ENCODE measurements at places on chromosomes 2 and 18. TPM values are rescaled to one million over a fixed set of nuclear protein-coding genes. Genes with fewer than 3 reads are reported as not detected.
A peak's percentile ranks its signal among the peaks of the same experiment; 100 is the strongest.

- no peak overlapping the region for H3K4me3 ChIP-seq
- H3K36me3 ChIP-seq, result no peaks in the 10 kb centered on the region
- no peaks in the 10 kb centered on the region for H3K4me1 ChIP-seq
- no peaks in the 10 kb centered on the region for H3K27me3 ChIP-seq
- H3K27ac ChIP-seq, result no peak overlapping the region
Observed at GRCh38 chr2:19670303-19670702, 231.5 kb downstream of the TTC32 start.

DNA sequence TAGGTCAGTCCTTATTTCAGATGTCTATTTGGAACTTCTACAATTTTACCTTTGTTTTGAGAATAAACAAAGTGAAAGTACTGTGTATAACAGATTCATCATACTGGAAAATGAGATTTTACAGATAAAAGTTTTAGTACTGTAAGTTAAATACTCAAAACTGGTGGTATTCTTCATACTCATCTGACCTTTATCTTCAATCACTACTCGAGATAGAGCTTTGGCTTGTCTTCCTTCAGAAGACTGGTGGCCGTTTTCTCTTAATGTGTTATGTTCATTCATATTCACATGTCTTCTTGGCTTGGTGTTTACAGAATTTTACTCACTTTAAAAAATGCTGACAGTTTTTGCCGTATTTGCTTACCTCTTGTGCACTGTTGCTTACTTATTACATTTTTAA, 2.1 kb downstream of the SPOPL start:
- peak overlapping the region; percentile 100 for H3K4me3 ChIP-seq
- H3K36me3 ChIP-seq, result peaks cover 8% of the 10 kb centered on the region
- DNase-seq, result no peak
- peaks cover 36% of the 10 kb centered on the region for H3K4me1 ChIP-seq
- H3K27ac ChIP-seq, result no peak overlapping the region

DNA sequence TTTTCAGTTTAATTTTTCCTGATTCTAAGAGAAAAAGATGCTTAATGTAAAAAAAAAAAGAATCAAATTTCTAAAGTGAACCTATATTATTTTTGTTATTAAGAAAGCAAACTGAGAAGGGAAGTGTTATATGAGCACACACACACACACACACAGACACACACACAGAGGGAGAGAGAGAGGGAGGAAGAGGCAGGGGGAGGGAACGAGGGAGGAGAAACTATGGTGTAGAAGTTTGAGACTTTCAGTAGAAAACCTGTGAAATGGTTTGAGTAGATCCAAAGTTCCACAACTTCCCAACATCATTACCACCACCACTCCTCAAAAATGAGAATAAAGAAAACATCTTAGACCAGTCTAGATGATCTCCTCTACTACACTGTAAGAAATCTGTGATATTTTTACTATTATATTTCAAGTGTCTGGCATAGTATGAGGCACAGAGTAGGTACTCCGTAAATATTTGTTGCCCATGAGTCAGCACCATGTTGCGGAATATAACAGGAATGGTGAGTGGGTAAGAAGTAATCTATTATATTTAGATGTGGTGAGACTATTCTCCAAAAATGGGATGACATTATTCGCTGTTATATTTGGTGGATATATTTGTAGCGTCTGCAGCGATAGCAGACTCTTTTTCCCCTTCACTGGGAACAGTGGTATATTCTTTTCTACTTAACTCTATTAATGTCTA, 149.4 kb upstream of the DNMT3A start:
- H3K27ac ChIP-seq, result no peak overlapping the region
- no peak overlapping the region for H3K4me3 ChIP-seq
- no peaks in the 10 kb centered on the region for H3K27me3 ChIP-seq
- DNase-seq, result no peak
- no peaks in the 10 kb centered on the region for H3K4me1 ChIP-seq
- no peaks in the 10 kb centered on the region for H3K36me3 ChIP-seq

DNA sequence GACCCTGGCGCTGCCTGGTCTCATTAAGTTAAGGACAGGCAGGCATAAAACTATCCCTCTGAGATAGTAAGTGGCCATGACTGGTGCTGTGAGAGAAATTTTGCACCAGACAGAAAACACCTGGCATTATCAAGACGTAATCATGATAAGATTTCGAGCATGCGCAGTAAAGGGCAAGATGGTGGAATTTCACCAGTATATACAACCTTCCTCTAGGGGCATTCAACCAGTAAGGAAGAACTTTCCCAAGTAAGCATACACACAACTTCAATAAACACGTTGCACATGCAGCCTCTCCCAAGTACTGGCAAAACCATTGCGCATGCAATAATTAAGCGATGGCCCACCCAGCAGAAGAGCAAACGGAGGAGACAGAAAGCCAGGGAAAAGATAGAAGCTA, 1376.4 kb upstream of the CRIM1 start:
- H3K36me3 ChIP-seq, result no peaks in the 10 kb centered on the region
- no peaks in the 10 kb centered on the region for H3K27me3 ChIP-seq

DNA sequence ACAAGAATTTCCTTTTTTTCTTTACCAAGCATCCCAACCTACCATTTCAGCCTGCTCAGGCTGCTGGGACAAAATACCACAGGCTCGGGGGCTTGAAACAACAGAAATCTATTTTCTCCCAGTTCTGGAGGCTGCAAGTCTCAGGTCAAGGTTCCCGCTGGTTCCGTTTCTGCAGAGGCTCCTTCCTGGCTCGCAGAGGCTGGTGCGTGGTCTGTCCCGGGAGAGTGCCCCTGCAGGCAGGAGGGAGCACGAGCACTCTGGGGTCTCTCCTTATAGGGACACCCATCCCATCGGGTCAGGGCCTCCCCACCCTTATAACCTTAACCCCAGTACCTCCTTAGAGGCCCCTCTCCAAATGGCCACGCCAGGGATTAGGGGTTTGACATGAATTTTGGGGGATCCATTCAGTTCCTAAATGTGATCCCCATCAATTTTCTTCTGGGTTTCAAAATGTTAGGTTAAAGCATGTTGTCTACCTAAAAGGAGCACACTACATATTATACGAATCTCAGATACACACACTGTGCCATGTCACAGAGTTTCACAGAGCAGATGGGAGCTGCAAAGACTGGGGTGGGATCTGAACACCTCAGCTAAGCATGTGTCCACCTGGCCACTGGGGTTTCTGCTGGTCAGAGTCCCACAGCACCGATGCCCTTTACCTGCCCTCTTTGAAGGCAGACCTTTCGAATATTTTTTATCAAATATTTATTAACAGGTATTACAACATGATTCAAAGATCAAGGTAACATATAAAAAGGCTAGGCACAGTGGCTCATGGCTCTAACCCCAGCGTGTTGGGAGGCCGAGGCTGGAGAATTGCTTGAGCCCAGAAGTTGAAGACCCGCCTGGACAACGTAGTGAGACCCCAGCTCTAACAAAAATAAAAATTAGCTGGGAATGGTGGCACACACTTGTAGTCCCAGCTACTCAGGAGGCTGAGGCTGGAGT, 17.6 kb upstream of the ADI1 start:
- H3K4me3 ChIP-seq, result no peak overlapping the region
- peaks cover 6% of the 10 kb centered on the region for H3K36me3 ChIP-seq
- H3K27ac ChIP-seq, result no peak overlapping the region
- H3K4me1 ChIP-seq, result peaks cover 3% of the 10 kb centered on the region

DNA sequence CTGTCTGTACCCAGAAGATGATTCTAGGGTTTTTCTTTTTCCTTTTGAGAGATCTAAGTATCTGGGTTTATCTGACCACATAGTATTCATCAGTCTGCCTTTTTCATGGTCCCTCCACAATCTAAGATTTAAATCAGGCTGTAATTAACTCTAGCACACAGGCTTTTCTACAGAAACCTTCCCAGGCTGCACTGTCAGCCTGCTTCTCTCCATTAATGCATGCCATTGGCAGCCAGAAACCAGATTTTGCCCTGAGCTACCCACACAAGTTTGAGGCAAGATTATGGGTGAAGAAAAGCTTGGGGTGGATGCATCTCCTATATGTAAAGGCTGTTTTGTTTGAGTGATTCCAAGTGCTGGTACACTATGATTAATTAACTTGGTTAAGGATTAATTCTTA, 45.7 kb upstream of the EML4 start:
- H3K27ac ChIP-seq, result no peak overlapping the region
- H3K4me3 ChIP-seq, result no peak overlapping the region
- DNase-seq, result no peak
- peaks cover 14% of the 10 kb centered on the region for H3K4me1 ChIP-seq
- H3K27me3 ChIP-seq, result no peaks in the 10 kb centered on the region

DNA sequence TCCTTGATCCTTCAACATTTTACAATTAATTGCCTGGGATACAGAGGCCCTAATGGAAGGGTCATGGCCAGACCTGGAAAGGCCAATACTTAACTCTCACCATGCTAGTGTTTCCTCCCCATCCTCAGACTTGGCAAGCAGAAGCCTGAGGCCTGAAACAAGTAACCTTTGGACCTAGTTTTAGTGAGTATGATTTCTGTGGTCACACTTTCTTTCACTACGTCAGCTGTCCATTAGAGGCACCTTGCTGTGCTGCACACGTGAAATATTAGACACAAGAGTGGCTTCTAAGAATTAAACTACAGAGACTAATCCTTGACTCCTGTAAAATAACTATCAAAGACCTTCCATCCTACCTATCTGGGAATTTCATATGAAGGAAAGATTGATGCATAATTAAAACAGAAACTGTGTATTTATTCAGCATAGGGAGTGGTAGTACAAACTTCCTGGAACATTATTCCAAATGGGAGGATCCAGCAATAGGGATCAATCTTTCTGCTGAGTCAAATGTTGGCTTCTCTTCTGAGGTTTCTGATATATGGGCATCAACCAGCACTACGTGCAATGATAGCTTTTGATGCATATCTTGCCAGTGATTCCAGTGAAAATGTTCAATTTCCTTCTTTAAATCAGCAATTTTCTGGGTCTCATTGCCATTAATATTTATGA, 249.7 kb downstream of the IKZF2 start:
- H3K27ac ChIP-seq, result no peak overlapping the region
- DNase-seq, result no peak
- H3K36me3 ChIP-seq, result no peaks in the 10 kb centered on the region
- no peak overlapping the region for H3K4me3 ChIP-seq

GRCh38 chr2:9613291-9613690, 17.5 kb downstream of the YWHAQ start:
- H3K27me3 ChIP-seq, result peaks cover 1% of the 10 kb centered on the region
- no peak overlapping the region for H3K27ac ChIP-seq
- H3K36me3 ChIP-seq, result peaks cover 11% of the 10 kb centered on the region
- no peak overlapping the region for H3K4me3 ChIP-seq
- peaks cover 11% of the 10 kb centered on the region for H3K4me1 ChIP-seq

- DNase-seq, result peak; percentile 55
- H3K27ac ChIP-seq, result no peak overlapping the region
- H3K27me3 ChIP-seq, result peaks cover 5% of the 10 kb centered on the region
- H3K36me3 ChIP-seq, result no peaks in the 10 kb centered on the region
Observed at GRCh38 chr2:172465417-172466334, 38.3 kb downstream of the ITGA6 start.

DNA sequence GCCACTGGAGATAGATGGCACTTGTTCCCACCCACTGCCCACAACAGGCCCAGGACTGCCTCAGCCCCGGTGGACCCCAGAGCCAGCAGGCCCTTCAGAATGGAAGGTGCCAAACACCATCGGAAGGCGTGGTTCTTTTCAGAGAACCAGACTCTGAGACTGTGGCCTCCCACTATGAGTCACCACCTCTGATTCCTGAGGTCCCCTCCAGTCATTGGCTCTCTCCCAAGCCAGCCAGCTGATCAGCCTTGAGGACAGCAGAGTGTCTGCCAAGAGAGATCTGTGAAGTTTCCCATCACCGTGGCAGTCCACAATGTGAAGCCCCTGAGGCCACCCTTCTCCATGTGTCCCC, 10.4 kb upstream of the MAP3K2 start:
- H3K4me1 ChIP-seq, result peaks cover 7% of the 10 kb centered on the region
- no peaks in the 10 kb centered on the region for H3K36me3 ChIP-seq
- no peak overlapping the region for H3K27ac ChIP-seq
- no peak for DNase-seq

GRCh38 chr18:42670860-42671259, 444.6 kb downstream of the RIT2 start:
- no peaks in the 10 kb centered on the region for H3K27me3 ChIP-seq
- H3K36me3 ChIP-seq, result no peaks in the 10 kb centered on the region
- no peak for DNase-seq
- H3K4me3 ChIP-seq, result no peak overlapping the region
- H3K4me1 ChIP-seq, result no peaks in the 10 kb centered on the region
- no peak overlapping the region for H3K27ac ChIP-seq

DNA sequence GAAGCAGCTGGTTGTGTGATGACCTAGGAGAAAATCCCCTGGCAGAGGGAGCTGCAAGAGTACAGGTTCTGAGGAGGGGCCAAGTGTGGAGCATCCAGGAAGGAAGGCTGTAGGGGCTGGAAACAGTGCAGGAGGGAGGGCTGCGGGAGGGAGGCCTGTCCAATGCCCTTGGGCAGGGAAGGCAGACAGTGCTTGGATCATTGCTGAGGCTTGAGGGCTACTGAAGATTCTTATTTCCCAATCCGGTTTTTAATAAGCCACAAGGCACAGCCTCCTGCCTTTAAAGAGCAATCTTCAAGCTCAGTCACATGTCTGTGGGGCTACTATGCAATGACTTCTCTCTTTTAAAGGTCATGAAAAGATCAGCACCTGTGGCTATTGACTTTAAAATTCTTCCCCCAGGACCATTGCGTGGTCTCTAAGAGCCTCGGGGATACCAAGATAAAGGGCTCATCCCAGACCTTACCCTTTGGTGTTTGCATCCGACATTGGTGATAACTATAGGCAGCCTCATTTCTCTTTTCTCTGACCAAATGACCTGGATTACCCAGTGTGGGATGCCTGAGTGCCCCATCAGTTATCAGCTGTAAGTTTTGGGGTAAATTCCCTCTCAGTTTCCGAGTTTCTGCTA, 149.6 kb downstream of the DOCK10 start:
- no peaks in the 10 kb centered on the region for H3K4me1 ChIP-seq
- no peak overlapping the region for H3K27ac ChIP-seq
- H3K27me3 ChIP-seq, result no peaks in the 10 kb centered on the region
- no peaks in the 10 kb centered on the region for H3K36me3 ChIP-seq

Gene CHRNG
- total RNA-seq, result not detected

Gene UGT1A5
- not detected for total RNA-seq

Gene RNF144A
- 81.3 TPM for total RNA-seq

Gene IL18R1
- total RNA-seq, result 0.51 TPM

Gene LGALSL
- 30.2 TPM for total RNA-seq

Measured in endothelial cell (in vitro differentiated cells).